ENCODE measurements at places on chromosomes 1 and 21.

GRCh38 chr1:234608911-234609690 is 877 bp downstream of the IRF2BP2 start:
- DNase-seq = peak; percentile 76

DNA sequence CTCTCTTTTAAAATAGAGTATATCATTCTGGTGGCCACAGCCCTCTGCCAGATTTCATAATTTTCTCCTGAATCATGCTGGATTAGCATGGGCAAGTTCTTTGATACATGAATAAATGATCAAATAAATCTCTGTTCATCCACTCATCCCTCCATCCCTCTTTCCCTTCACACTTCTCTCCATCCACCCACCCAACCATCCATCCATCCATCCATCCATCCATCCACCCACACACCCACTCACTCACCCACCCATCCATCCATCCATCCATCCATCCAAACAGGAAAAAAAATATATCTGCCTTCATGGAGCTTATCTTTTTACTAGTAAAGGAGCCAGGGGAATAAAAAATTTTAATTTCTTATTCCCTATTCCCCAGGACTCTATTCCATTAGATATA is 49.3 kb downstream of the URB2 start:
- no peak for DNase-seq

DNA sequence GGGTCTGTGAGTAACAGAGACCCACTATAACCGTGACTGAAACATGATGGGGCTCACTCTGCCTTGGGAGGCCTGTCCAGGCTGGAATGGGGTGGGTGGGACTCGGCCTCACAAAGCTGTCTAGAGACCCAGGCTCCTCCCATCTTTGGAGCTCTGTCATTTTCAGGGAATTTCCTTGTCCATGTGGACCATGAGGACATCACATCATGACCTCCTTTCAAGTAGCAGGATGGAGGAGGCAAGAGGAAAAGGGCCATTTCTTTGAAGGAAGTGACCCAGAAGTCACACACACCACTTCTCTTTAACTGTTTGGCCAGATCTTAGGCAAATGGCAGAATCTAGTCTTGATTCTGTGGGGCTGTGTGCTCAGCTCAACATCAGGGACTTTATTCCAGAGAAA is 79.9 kb downstream of the CNIH3 start:
- no peak for DNase-seq

DNA sequence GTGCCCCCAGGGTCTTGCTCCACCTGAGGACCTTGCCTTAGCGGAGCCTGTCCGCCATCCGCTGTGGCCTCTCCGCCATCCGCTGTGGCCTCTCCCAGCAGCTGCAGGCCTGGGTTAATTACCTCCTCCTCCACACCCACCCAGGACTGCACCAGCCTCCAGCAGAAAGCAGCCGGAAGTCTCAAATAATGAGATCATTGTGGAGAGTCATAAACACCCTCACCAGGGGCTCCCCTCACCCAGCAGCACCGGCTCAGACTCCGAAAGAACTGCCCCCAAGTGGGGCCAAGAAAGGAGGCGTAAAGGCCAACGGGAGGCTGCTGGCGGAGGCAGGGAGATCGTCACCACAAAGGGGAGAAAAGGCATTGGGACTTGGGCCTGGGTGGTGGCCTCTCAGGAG is 10.7 kb upstream of the GPR153 start:
- DNase-seq = no peak

DNA sequence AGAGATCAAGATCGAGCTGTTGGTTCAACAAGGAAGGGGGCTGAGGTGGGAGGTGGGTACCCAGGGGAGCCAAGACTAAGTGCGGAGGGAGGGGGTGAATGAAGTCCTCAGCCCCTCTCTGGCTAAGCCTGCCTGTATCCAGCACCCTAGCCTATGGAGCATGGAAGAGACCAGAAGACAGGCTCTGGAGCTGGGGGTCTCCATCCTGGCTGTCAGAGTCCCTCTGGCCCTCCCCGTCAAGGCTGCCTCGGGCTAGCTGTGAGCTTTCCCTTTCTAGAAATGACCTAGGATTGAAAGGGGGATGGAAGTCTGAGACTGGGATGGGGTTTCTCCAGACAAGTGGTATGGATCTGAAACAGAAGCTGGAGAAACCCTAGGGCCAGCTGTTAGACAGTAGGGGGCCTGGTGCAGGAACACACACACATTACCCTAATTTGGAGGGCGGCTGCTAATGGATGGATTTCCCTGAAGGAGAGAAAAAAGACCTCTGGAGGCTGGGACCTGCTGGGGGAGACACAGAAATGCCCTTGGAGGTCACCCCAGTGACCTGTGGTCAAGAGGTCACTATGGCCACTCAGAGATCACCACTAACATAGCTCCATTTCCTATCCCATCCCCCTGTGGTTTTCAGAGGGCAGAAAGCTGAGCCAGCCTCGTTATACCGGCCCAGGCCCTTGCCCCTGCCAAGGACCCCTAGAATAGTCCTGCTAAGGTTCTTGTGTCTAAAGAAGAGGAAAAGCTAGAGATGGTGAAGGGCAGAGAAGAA is 107.8 kb downstream of the TMEM53 start:
- no peak for DNase-seq

DNA sequence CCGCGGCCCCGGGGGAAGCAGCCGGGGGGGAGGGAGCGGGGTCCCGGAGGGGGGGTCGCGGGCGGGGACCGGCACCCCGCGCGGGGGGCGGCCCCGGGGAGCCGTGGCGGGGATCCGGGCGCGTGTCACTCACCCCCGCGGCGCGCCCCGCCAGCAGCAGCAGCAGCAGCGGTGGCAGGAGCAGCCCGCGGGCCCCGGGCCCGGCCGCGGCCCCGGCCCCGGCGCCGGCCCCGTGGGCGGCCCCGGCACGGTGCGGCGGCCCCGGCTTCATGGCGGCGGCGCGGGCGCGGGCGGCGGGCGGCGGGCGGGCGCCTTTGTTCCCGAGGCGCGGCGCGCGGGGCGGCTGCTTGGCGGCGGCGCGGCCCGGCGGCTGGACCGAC is 252 bp downstream of the SDC3 start:
- no peak for DNase-seq

DNA sequence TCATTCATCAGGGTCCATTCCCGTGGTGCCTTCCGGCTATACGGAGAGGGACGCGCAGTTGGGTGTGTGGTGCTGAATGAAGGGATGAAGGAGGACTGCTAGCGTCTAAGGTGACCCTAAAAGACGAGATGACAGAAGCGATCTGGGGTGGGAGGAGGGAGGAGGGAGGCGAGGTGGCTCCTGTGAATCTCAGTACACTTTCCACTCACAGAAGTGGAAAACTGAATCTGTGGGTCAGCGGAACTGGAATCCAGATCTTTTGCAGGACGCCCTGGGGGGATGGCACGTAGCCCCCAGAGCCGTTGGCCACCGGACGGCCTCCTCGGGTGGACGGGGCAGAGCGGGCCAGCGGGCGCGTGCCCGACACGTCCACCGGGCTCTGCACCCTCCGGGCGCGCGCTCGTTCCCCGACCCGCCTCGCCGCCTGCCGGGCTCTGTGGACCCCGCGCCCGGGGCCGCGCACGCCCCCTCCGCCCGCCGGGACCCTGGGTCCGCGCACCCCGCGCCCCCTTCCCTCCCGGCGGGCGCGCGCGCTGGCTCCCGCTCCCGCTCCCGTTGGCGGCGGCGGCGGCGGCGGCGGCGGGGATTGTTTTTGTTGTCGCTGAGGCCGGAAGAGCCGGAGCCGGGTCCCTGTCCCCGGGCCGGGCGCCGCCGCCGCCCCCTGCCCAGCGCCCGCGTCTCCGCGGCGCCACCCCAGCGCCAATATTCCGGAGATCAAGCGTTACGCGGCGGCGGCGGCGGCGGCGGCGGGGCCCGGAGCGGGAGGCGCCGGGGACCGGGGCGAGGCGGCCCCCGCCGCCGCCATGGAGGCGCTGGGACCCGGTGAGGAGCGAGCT is at the start of gene AGO4:
Gene AGO4, plus strand, starts transcription at position 403 of the 836 bp plus-strand sequence. Its CDS starts 401 bp downstream, at position 804.
- DNase-seq = peak; percentile 82

DNA sequence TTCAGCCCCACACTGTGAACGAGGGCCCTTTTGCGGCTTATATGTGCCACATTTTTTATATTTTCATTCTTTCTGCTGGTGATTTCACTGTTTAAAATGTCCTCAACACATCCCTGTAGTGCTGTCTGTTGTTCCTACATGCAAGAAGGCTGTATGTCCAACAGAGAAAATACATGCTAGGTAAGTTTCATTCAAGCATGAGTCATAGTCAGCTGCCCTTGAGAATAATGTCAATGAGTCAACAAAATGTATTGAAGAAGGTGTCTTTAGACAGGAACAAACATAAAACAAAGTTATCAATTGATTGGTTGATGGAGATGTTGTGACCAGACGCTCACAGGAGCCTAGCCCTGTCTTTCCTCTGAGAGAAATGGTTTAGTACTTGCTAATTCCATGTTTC is 553.4 kb downstream of the PLPP3 start:
- no peak for DNase-seq

- DNase-seq = peak; percentile 84
Observed at GRCh38 chr1:25796811-25797458, 3.1 kb upstream of the SELENON start.

DNA sequence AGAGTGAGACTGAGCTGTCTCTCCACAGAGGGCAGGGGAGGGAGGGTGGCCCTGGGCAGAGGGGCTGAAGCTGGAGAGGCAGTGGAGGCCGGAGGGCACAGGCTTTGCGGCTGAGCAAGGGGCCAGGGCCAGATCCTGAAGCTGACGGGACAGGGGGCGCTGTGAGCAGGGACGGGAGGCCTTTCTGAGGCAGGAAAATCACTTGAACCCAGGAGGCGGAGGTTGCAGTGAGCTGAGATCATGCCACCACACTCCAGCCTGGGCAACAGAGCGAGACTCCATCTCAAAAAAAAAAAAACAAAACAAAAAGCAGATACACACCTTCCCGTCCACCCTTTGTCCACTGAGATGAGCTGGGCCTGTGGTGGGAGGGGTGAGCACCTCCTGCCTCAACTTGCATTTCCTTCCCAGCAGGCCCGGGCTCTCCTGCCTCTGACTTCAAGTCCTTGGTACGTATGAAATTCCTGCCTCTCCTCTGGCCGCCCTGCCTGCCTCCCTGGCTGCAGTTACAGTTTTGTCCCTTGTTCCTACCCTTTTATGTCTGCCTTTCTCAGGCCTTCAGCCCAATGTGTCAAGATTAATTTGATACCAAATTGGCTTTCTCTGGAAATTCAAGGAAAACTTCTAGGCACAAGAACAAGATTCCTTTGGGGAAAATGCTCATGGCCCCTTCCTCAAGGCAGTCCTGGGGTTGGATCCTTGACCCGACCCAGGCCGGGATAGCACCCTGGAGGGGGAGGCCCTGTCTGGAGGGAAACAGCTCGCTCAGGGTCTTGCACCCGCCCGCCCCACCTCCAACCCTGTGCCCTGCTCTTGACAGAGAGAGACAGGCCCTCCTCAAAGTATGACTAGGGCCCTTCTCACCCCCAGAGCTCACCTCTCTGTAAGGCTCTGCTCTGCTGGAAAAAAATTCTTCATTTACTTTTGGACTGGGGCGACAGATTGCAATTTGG is 11.2 kb upstream of the ADAMTSL4 start:
- DNase-seq = peak; percentile 48

DNA sequence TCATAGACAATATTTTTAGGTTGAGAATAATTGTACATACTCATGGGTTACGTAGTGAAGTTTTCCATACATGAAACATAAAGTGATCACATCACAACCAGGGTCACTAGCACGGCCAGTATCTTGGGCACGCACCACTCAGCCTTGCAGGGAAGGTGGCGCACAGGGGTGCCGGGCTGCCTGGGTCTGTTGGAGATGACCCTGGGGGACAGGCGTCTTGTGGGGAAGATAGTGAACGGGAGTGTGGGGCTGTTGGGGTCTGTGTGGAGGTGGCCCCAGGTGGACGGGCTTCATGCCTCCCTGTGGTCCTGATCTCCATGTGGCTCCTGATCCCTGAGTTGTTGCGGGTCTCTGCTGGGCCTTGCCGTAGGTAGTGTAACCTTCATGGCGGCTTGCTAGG is 38.3 kb upstream of the PRSS38 start:
- DNase-seq = no peak

- peak; percentile 45 for DNase-seq
Observed at GRCh38 chr1:160007577-160008200, 24.1 kb downstream of the PIGM start.

GRCh38 chr1:22228505-22228911 is 85.6 kb upstream of the WNT4 start:
- no peak for DNase-seq

- peak; percentile 82 for DNase-seq
Observed at GRCh38 chr21:32545948-32546441, 39.3 kb downstream of the TCP10L start.

- DNase-seq = peak; percentile 79
Observed at GRCh38 chr1:9784508-9785133, 39.1 kb downstream of the CLSTN1 start.

DNA sequence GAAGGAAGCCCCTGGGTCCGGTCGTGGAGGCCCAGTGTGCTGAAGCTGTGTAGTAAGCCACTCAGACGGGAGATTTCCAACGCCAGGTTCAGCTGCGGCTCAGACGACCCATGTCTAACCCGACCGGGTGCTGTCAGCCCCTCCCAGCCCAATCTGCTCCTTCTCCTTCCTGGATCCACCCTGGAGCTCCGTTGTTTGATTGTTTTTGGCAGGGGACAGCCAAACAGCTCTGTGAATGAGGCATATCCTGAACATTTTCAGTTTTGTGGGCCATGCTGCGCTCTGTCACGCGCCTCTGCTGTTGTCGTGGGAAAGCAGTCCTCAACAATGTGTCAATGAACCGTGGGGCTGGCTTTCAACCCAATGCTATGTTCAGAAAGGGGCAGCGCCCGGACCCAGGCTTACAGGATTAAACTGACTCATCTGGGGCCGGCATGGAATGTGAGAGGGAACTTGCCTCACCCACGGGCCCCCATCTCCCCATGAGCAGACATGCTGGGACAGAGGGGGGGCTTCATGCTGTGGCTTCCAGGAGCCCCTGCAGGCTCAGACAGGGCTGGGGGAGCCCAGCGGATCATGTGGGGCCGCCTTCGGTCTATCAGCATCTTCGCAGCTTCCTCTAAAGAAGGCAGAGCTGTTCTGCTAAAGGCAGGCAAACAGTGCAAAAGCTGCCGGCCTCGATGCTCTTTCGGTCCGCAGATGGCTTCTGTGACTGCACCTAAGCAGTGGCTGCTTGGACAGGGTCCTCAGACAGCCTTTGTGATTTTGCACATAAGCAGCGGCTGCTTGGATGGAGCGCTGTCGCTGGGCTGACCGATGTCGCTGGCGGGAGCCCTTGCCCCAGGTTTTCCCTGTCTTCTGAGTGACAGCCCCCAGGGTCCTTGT is 101.7 kb downstream of the RIPK4 start:
- no peak for DNase-seq

- no peak for DNase-seq
Observed at GRCh38 chr1:241007668-241008067, 349.3 kb downstream of the RGS7 start.

DNA sequence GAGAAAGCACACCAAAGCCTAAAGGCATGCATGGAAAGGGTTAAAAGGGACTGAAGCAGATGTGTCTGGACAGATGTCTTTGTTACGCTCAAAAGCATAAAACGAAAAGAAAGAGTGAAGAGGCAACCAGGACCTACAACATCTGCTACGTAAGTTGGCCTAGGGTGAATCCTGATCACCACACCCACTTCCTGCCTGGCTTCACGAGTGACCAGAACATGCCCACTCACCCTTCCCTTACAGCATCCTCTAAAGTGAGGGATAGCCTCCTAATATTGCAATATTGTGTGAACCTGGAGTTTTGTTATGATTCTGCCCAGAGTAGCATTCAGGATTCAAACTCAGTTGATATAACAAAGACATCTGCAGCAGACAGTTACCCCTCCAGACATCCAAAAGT is 10.6 kb upstream of the OLIG2 start:
- DNase-seq = no peak
